ENCODE measurements at places on chromosomes 5 and 9. TPM values are rescaled to one million over a fixed set of nuclear protein-coding genes. Genes with fewer than 3 reads are reported as not detected.

IFNA2 gene
- total RNA-seq = not detected

SLC28A3 gene
- total RNA-seq = 4.9 TPM

RELL2 gene
- total RNA-seq = 4.4 TPM

CMYA5 gene
- total RNA-seq = 33.4 TPM

TICAM2 gene
- total RNA-seq = 2.8 TPM

HAVCR1 gene
- 0.44 TPM for total RNA-seq

CDC20B gene
- not detected for total RNA-seq

TNFSF15 gene
- total RNA-seq = 16.2 TPM

BAAT gene
- total RNA-seq = not detected

CSNK1A1 gene
- 381 TPM for total RNA-seq

GBGT1 gene
- total RNA-seq = 17.2 TPM

MLANA gene
- total RNA-seq = not detected

GRCh38 chr9:112621018-112621655 lies 96.8 kb downstream of the INIP start:
- DNase-seq = no peak

GRCh38 chr5:110401881-110402280 lies 324.6 kb downstream of the TMEM232 start:
- no peak for DNase-seq

DNA sequence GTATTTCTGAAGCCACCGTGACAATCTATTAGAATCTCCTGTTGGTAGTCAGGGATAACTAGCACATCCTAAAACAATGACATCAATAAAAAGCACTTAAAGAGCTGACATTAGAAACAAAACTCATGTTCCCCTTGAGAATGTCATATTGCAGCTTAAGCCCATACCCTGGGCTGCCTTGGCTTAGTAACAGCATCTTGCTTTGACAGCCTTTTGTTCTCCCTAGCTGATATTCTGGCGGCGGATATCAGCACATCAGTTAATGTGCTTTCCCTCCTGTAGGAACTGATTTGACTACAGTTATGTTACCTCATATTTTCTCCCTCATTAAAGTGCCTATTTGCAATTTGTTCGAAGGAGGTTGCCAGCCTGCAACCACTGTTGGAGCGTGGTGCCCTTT lies 214.1 kb downstream of the CD180 start:
- no peak for DNase-seq

DNA sequence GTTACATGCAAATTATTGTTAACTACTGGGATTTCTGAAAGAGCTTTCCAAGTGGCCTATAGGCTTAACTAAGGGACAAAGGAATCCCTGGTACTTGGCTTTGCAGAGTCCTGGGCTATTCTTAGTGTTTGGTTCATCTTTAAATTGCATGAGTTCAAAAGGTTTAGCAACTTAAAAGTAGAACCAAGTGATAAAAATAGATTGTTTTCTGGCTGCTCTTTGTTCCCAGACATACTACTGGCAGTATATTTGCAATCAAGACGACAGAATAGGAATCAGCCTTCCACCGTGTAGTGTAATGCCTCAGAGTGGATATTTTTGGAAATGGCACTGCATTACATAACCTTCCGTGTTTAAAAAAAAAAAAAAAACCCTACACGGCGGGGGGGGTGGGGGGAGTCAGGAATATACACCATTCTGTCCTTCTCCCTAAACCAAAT lies 1.0 kb downstream of the NREP start:
- no peak for DNase-seq

GRCh38 chr9:72133365-72134035 lies 15.7 kb upstream of the GDA start:
- DNase-seq = no peak

GRCh38 chr9:98231770-98232478 lies 23.5 kb downstream of the TBC1D2 start:
- no peak for DNase-seq

- DNase-seq = no peak
Measured at GRCh38 chr9:130340011-130340410, 74.5 kb downstream of the HMCN2 start.

- peak; percentile 35 for DNase-seq
Measured at GRCh38 chr9:133729617-133730281, 8.4 kb downstream of the SARDH start.

- DNase-seq = no peak
Measured at GRCh38 chr5:28397502-28397941, 1359.1 kb upstream of the CDH9 start.

DNA sequence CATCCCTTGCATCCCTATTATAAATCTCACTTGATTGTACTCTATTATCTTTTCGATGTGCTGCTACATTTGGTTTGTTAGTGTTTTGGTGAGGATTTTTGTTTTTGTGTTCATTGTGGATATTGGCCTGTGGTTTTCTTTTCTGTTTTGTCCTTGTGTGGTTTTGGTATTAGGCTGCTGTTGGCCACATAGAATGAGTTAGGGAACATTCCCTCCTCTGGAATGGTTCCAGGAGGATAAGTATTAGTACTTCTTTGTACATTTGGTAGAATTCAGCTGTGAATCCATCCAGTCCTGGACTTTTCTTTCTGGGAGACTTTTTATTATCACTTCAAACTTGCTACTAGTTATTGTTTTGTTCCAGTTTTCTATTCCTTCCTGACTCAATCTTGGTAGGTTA lies 287.2 kb downstream of the CWC27 start:
- no peak for DNase-seq

DNA sequence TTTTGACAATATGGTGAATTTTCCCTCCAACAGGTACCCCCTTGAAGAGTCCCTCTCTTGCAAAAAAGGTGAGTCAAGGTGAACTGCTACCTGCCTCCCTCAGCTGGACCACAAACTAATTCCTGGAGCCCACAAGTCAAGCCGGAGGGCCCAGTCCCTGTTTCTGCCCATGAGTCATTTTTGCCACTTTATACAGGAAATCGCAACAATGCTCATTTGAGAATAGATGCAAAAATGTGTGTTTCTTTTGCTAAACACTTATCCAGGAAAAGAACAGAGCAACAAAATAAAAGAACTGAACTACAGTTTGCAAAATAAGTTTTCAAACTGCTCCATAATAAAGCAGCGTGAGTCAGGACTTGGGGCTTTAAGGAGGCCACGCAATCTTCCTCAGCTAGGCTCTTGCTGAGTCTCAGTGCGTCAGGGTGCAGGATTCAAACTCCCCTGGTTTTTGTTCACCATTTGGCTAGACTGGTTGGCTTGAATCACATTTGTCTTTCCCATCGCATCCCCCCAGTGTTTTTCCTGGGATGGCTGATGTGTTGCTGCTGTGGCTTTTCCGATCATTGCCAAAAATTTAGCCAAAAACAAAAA lies 102.7 kb downstream of the GOLPH3 start:
- DNase-seq = no peak

GRCh38 chr9:72349911-72350310 lies 15.1 kb downstream of the ZFAND5 start:
- no peak for DNase-seq

GRCh38 chr5:29942089-29942488 lies 1251.4 kb upstream of the CDH6 start:
- DNase-seq = no peak

Data from ureter (tissue), 1 donor.